ENCODE measurements at places on chromosomes 2 and 18. TPM values are rescaled to one million over a fixed set of nuclear protein-coding genes. Genes with fewer than 3 reads are reported as not detected.

GRCh38 chr2:23388294-23388693 is 3.3 kb downstream of the KLHL29 start:
- H3K4me1 ChIP-seq = no peaks in the 10 kb centered on the region
- H3K4me3 ChIP-seq = no peak overlapping the region
- H3K27me3 ChIP-seq = peaks cover 40% of the 10 kb centered on the region
- no peak for DNase-seq
- H3K27ac ChIP-seq = no peak overlapping the region

DNA sequence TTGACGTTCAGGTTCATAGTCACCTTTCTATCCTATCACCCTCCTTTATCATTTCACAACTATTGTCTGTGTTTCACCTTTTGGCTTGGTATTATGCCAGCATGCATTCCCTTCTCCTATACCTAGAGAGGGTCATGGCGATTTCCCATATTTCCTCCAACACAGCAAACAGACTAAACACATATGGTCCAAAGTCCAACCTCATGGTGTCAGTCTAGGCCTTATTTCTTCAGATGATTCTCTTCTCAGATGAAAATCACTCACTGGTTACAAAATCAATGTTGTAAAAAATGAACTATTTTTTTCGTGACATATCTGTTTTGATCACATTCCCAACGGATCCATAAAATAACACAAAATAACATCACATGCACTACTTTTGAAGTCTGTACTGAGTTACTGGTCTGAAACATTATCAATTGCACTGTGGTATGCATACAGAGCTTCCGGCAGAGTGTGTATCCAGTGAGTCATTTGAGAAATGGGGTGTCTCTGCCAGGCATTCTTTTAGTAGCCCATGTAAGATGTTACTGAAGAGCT is 204.8 kb upstream of the GALNT5 start:
- no peak for DNase-seq
- no peaks in the 10 kb centered on the region for H3K36me3 ChIP-seq
- H3K4me1 ChIP-seq = peaks cover 6% of the 10 kb centered on the region
- H3K4me3 ChIP-seq = no peak overlapping the region
- no peak overlapping the region for H3K27ac ChIP-seq

GRCh38 chr18:52216666-52217065 is 123.3 kb upstream of the DCC start:
- H3K4me3 ChIP-seq = no peak overlapping the region
- H3K27ac ChIP-seq = no peak overlapping the region
- H3K27me3 ChIP-seq = no peaks in the 10 kb centered on the region

- H3K27me3 ChIP-seq = no peaks in the 10 kb centered on the region
- DNase-seq = no peak
- peaks cover 1% of the 10 kb centered on the region for H3K4me1 ChIP-seq
- no peak overlapping the region for H3K4me3 ChIP-seq
- H3K36me3 ChIP-seq = no peaks in the 10 kb centered on the region
- no peak overlapping the region for H3K27ac ChIP-seq
Observed at GRCh38 chr18:55981712-55982475, 393.9 kb upstream of the TCF4 start.

GRCh38 chr18:5150894-5151293 is 46.2 kb downstream of the AKAIN1 start:
- H3K4me3 ChIP-seq = no peak overlapping the region
- no peak for DNase-seq
- H3K27ac ChIP-seq = no peak overlapping the region
- H3K27me3 ChIP-seq = no peaks in the 10 kb centered on the region

DNA sequence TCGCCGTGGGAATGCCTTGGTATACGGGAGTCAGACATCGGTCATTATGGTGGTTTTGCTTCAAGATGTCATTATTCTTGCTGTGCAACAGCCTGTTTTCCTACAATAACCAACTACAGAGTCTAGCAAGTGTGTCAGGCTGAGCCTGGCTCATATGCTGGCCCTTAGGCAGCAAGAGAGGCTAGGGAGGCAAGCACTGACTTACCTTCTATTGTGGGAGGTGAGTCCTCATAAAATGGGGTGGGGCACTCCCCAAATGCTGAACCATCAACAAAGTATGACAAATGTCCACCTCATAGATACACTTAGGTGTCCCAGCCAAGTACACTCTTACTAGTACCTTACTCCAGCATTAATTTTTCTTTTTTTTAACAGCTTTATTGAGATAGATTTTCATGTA is 77.0 kb upstream of the ATL2 start:
- H3K4me1 ChIP-seq = no peaks in the 10 kb centered on the region
- H3K27ac ChIP-seq = no peak overlapping the region
- H3K4me3 ChIP-seq = no peak overlapping the region
- no peak for DNase-seq

DNA sequence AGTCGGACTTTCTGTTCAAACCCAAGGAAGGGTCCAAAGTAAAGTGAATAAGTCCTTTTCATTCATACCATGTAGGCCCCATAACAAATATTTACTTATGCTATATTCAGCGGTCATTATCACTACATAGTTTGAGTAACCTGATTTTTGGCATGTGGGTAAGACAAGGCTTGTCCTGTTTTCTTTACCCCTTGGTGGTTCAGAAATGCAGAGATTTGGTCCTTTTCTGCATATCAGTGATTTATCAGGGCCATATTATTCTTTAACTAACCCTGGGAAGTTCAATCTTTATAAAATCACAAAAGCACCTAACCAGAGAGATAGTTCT is 157.4 kb downstream of the GPD2 start:
- no peak for DNase-seq
- no peaks in the 10 kb centered on the region for H3K36me3 ChIP-seq
- no peaks in the 10 kb centered on the region for H3K27me3 ChIP-seq
- H3K4me1 ChIP-seq = no peaks in the 10 kb centered on the region
- H3K4me3 ChIP-seq = no peak overlapping the region
- H3K27ac ChIP-seq = no peak overlapping the region

- no peaks in the 10 kb centered on the region for H3K4me1 ChIP-seq
- no peak overlapping the region for H3K4me3 ChIP-seq
- no peaks in the 10 kb centered on the region for H3K27me3 ChIP-seq
- no peak overlapping the region for H3K27ac ChIP-seq
- H3K36me3 ChIP-seq = no peaks in the 10 kb centered on the region
Observed at GRCh38 chr18:6956999-6957398, 160.6 kb downstream of the LAMA1 start.

DNA sequence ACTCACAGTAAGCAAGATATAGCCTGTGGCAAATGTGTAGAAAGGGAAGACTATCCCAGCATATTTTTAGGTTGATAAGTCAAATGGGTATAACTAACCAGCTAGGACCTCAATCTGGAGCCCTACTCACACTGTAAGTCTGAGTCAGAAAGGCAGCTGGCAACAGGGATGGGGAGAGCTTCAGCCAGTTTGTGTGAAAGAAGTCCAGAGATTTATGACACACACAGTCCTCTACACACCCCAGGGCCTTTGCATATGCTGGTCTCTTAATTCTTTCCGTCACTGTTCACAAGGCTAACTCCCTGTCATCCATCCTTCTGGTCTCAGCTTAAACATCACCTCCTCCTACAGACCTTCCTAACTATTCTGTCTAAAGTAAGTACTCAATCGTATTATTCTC is 5.9 kb upstream of the TCF4 start:
- no peaks in the 10 kb centered on the region for H3K27me3 ChIP-seq
- H3K4me3 ChIP-seq = no peak overlapping the region
- no peak overlapping the region for H3K27ac ChIP-seq
- no peaks in the 10 kb centered on the region for H3K36me3 ChIP-seq

DNA sequence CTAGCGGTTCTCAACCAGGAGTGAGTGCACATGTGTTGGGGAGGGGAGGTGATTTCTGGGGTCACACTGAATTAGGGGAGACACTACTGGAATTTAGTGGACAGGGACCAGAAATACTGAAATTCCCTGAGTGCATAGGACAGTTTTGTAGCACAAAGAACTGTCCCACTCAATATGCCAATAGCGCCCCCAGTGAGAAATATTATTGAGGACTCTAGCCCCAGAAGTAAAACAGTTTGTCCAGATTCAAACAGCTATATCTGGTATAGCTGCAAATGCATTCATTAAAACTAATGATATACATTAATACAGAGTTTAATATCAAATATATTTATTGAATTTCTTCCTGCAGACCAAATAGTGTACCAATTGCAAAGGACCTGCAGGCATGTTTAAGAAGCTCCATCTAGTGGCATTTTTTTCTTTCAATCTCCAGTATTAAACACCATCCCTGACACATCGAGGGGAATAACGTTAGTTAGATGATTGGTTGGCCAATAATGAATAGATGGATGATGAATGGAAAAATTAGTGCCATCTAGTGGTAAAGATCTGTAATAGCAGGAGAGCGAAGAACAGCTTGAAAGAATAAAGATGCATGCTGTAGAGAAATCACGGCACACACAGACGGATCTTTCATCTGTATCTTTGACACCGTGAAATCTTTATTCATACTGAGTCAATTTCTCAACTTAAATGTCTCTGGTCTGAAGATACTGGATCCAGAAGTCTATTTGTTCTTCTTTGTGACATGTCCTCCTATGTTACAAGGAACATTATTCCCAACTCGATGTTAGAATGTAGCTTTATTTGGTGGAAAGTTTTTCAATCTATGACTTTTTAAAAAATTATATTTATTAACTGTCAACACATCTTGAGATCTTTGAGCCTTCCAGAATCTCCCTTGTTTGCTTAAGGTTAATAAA is 62.5 kb downstream of the DHRS9 start:
- no peaks in the 10 kb centered on the region for H3K4me1 ChIP-seq
- H3K36me3 ChIP-seq = no peaks in the 10 kb centered on the region
- no peaks in the 10 kb centered on the region for H3K27me3 ChIP-seq
- no peak overlapping the region for H3K27ac ChIP-seq
- no peak overlapping the region for H3K4me3 ChIP-seq
- peak; percentile 46 for DNase-seq

- no peak overlapping the region for H3K4me3 ChIP-seq
- no peak overlapping the region for H3K27ac ChIP-seq
- no peaks in the 10 kb centered on the region for H3K27me3 ChIP-seq
- no peaks in the 10 kb centered on the region for H3K4me1 ChIP-seq
- H3K36me3 ChIP-seq = no peaks in the 10 kb centered on the region
Observed at GRCh38 chr2:160730296-160730995, 236.8 kb upstream of the RBMS1 start.

DNA sequence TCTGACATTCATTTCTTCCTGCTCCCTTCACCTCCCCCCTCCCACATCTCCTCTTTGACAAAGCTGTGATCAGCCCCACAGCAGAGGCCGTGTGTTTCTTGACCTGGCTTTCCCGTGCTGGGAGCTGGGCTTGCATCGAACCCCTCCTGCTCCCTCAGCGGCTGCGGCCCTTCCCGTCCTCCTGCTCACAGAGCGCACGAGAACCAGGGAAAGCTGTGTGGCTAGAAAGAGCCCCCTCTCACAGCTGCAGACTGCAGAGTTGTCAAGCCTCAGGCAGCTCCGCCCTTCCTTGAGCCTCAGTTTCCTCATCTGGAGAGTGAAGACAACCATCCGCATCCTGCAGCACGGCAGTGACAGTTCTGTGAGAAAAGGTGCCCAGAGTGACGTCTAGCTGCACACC is 65.7 kb upstream of the GLI2 start:
- no peak overlapping the region for H3K27ac ChIP-seq
- no peaks in the 10 kb centered on the region for H3K36me3 ChIP-seq
- DNase-seq = no peak
- H3K4me3 ChIP-seq = no peak overlapping the region
- H3K27me3 ChIP-seq = peaks cover 5% of the 10 kb centered on the region

DNA sequence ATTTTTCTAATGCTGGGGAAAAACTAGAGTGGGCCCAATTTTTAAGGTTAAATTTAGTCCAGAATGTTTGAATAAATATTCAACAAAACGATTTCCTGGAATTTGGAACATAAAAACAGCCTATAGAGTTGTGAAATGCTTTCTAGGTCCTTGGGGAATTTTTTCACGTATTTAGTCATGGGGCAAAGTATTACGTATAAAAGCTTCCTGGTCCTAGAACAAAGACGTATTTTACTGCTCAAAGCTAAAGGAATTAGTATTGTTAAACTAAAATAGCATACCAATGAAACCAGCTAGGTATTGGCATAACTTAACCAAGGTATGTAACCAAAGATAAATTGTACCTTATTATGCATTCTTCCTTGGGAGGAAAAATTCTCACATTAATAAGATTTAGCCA is 1.6 kb downstream of the SESTD1 start:
- no peak overlapping the region for H3K4me3 ChIP-seq
- peak; percentile 65 for DNase-seq
- peaks cover 15% of the 10 kb centered on the region for H3K4me1 ChIP-seq
- H3K27me3 ChIP-seq = no peaks in the 10 kb centered on the region
- H3K36me3 ChIP-seq = no peaks in the 10 kb centered on the region

GRCh38 chr2:232541195-232541960 is 1.9 kb downstream of the CHRNG start:
- peaks cover 2% of the 10 kb centered on the region for H3K36me3 ChIP-seq
- no peak for DNase-seq
- no peak overlapping the region for H3K4me3 ChIP-seq
- no peak overlapping the region for H3K27ac ChIP-seq
- no peaks in the 10 kb centered on the region for H3K27me3 ChIP-seq

- H3K4me3 ChIP-seq = no peak overlapping the region
- no peaks in the 10 kb centered on the region for H3K36me3 ChIP-seq
- no peak for DNase-seq
- no peaks in the 10 kb centered on the region for H3K27me3 ChIP-seq
- H3K4me1 ChIP-seq = no peaks in the 10 kb centered on the region
- H3K27ac ChIP-seq = no peak overlapping the region
Observed at GRCh38 chr2:170456914-170457313, 258.2 kb upstream of the SP5 start.

GRCh38 chr2:55048508-55049042 is 1.7 kb downstream of the RTN4 start:
- peak; percentile 76 for DNase-seq
- H3K27me3 ChIP-seq = no peaks in the 10 kb centered on the region

- peaks cover 15% of the 10 kb centered on the region for H3K4me1 ChIP-seq
- H3K36me3 ChIP-seq = no peaks in the 10 kb centered on the region
- no peak overlapping the region for H3K27ac ChIP-seq
- no peak overlapping the region for H3K4me3 ChIP-seq
Observed at GRCh38 chr2:64641599-64641998, 12.1 kb downstream of the SERTAD2 start.

DNA sequence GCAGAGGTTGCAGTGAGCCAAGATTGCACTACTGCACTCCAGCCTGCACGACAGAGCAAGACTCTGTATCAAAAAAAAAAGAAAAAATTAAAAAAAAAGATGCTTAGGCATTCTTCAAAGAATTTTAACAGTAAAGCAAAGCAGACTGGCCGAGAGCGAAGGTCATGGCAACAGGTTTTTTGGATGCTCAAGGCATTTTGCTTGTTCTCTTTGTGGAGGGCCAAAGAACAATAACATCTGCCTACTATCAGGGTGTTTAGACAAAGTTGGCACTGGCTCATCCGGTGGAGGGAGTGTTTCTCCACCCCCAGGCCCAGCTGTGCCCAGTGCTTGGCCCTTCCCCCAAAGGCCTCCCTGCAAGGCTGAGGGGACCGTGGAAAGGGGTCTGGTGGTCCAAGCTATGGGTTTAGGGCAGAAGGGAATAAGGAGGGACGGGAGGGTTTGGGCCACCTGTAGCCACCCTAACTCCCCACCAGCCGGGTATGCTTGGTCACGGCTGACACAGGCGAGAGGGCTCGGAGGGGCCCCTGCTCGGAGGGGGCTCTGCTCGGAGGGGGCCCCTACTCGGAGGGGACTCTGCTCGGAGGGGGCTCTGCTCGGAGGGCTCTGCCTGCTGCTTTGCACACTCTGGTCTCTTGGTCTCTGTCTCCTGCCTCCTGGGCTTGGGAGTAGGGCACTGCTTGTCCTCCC is 26.7 kb upstream of the ALLC start:
- no peaks in the 10 kb centered on the region for H3K36me3 ChIP-seq
- no peaks in the 10 kb centered on the region for H3K27me3 ChIP-seq
- H3K4me1 ChIP-seq = peaks cover 5% of the 10 kb centered on the region

Gene RNMT
- 23.4 TPM for total RNA-seq

Gene TNFRSF11A
- total RNA-seq = 4.3 TPM

Gene KCNJ3
- 0.06 TPM for total RNA-seq

Gene IGFBP2
- 75.9 TPM for total RNA-seq

Gene RAD51AP2
- 0.46 TPM for total RNA-seq

Gene STPG4
- 1.0 TPM for total RNA-seq

Gene CD28
- 1.0 TPM for total RNA-seq

Gene FOXD4L1
- not detected for total RNA-seq

Gene MARCO
- 20.3 TPM for total RNA-seq

Gene DNAJC5G
- total RNA-seq = not detected
